ENCODE measurements at places on chromosomes 3 and 15.

- DNase-seq, result no peak
Observed at GRCh38 chr3:33186524-33187367, 31.9 kb downstream of the SUSD5 start.

DNA sequence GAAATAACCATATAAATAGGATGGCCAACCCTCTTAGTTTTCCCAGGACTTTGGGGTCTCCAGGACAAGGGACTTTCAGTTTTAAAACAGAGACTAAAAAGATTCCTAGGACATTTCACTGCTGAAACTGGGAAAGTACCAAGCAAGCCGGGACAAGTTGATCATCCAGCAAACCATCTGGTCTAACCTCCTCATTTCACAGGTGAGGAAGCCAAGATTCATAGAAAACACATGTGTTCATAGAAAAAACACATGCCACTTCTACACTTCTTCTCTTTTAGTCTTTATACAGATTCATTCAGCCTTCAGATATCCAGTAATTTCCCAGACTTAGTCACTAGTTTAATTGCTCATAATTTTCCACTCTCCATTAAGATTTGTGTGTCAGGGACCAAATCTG, 165.6 kb upstream of the CCDC54 start:
- no peak for DNase-seq

- no peak for DNase-seq
Observed at GRCh38 chr3:13839253-13839652, 40.6 kb downstream of the WNT7A start.

DNA sequence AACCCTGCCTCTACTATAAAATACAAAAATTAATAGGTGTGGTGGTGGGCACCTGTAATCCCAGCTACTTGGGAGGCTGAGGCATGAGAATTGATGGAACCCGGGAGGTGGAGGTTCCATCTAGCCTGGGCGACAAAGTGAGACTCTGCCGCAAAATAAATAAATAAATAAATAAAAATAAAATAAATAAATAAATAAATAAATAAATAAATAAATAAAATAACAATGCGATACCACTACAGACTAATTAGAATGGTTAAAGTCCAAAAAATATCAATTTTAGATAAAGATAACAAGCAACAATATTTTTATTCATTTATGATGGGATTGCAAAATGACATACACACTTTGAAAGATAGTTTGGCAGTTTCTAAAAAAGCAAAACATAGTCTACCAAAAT, 1131.5 kb downstream of the SI start:
- DNase-seq, result no peak

- DNase-seq, result no peak
Observed at GRCh38 chr3:58427661-58428361, 5.8 kb downstream of the PDHB start.

Data from activated effector memory CD4-positive, alpha-beta T cell treated with anti-CD3 and anti-CD28 coated beads, Interleukin-2, amount 50 U/mL, for 16 hours (primary cell).